Stimulated activated CD4-positive, alpha-beta T cell treated with anti-CD3 and anti-CD28 coated beads, Interleukin-15, amount 100 ng/mL, for 1 hour (primary cell): ENCODE measurements at places on chromosomes 6 and 20.

DNA sequence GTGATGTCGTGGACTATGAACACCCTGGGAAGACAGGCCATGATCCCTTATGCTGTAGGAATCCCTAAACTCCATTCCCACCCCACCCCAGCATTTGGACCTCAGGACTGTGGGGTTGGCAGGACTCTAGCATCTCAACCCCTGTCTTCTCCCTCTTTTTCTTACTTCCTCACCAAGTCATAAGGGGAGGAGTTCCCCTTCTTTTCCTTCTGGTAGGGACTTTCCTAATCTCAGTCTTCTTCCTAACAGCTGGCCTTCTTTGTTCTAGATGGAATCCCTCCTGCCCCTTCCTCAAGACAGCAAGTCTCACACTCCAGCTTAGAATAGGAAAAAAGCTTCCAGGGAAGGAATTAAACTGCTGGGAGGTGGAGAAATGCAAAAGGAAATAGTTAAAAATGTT, 2.3 kb upstream of the SIRPB2 start:
- no peak for DNase-seq

- DNase-seq = peak; percentile 71
Observed at GRCh38 chr6:17705778-17706579, 746 bp downstream of the NUP153 start.

DNA sequence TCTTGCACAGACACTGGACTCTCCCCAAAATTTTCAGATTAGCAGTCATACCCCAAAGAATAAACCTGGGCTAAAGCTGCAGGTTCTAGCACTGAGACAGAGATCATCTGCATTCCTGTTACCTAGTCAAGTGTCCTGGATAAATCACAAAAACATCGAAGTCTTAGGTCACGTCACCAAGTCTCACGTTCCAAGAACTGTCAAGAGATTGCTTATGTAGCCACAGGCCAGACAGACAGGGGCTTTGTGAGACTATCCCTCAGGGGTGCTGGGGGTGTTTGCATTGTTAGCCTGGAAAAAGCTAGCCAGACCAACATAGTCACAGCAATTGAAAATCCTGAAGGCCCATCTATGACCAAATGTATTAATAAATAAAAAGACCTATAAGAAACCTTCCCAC, 243.1 kb upstream of the PREP start:
- DNase-seq = no peak

DNA sequence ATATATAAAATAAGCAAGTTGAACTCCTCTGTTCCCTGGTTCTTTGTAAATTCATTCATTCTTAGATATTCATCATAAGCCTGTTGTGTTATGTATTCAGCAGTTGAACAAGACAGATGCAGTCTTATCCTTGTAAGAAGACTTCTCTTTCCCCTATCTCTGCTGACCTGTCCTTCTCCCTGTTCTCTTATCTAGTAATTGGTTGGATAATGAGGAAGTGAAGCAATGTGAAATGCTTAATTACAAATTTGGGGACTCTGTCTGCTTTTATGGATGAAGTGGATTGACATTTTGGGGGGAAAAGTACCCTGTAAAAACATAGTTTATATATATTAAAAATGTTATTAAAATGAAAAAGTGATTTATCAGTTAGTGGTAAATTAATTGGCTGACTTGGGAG, 37.0 kb downstream of the CDKAL1 start:
- no peak for DNase-seq

DNA sequence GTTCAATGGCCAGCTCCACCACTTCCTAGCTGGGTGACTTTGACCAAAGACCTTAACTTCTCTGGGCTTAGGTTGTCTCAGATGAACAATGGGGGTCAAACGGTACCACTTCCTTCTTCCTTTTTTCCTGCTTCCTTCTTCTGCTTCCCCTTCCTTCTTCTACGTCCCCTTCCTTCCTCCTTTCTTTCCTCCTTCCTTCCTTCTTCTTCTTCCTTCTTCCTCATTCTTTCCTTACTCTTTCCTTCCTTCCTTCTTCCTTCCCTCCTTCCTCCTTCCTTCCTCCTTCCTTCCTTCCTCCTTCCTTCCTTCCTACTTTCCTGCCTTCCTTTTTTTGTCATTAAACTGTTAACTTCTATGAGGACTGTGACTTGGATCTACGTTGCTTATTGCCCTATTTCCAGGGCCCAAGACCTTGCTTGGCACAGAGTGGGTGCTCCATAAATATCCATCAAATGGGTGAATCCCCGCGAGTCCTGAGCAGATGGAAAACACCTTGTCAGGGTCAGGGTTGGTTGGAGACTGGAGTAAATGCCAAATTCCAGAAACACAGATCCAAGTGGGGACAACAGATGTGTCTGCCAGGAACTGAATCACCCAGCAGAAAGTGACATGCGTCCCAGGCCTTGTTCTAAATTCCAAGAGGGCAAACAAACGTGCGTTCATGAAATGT, 243.3 kb downstream of the PREX1 start:
- no peak for DNase-seq

GRCh38 chr6:138666636-138667035, 106.9 kb upstream of the CCDC28A start:
- no peak for DNase-seq

- DNase-seq = no peak
Observed at GRCh38 chr20:13430346-13431002, 208.3 kb downstream of the TASP1 start.

- no peak for DNase-seq
Observed at GRCh38 chr6:47360388-47360787, 50.7 kb upstream of the TNFRSF21 start.

DNA sequence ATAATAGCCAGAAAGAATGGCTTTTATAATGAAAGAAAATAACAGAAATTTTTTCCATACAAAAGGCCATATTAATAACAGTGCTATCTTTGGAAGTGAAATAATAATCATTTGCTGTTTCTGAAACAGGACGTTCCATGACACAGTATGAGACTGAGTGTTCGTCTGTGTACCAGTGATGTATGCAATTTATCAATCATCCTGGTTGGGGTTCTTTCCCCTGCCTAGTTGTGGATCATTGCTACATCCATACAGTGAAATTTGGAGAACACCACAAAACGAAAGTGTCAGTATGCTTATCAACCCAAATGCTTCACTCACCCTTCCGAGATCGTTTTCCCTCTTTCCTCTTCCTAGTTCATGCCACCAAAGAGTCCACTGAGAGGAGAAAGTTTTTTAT, 151.4 kb upstream of the PRDM1 start:
- no peak for DNase-seq
